ENCODE measurements at places on chromosomes 13 and 19.

DNA sequence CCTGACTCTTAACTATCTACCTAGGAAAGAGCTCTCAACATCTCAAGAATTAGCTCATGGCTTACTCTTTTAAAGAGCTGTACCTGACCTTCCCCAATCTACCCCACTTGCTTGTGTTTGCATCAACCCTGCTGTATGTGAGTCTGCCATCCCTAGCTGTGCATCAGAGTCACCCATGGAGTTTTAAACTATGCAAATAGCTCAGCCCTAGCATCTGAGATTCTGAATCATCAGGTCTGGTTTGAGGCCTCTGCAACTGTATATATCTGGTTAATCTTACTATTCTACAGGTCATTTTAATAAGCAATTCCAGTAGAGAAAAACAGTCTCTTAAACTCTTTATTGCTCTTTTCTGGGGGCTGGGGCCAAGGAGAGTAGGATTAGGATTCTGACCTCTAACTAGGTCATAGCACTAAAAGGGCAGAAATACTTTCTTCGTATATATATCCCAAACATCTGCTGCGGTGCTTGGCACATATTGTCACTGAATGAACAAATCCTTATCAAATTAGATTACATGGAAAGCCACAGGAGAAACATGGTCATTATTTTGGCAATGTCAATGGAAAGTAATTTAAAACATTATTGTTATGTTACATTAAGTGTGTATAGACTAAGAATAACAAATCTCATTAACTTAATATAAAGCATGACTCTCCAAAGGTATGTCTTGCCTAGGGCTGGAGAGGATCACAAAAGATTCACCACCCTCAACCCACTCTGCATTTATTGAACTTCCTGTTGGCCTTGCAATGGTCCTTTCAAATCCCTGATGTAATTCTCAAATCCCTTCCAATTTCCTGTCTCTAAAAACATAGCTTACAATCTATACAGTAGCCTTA lies 232.2 kb downstream of the DACH1 start:
- DNase-seq: no peak

GRCh38 chr13:94009701-94010100 lies 469.8 kb downstream of the DCT start:
- DNase-seq: no peak

DNA sequence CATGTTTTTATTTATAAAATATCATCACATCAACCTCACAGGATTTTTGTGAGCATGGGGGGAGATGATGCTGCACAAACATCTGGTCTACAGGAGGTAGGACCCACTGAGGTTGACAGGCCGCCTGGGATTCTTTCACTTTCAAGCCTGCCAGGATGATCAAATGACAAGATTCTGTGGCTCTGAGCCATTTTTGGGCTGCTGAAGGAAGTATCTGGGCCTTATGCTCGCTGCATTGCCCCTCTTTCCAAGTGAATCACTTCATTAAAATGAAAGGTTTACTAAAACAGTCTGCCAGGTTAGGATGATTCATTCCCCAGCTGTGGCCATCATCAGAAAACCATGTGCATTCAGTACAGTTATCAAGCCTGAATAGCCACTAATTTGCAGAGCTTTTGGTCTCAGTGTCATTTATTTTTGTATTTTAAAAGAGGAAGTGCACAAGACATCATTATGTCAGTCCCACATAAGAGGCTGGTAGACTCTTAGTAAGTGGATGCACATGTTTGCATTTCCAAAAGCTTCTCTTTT lies 34.4 kb downstream of the STARD13 start:
- DNase-seq: no peak

DNA sequence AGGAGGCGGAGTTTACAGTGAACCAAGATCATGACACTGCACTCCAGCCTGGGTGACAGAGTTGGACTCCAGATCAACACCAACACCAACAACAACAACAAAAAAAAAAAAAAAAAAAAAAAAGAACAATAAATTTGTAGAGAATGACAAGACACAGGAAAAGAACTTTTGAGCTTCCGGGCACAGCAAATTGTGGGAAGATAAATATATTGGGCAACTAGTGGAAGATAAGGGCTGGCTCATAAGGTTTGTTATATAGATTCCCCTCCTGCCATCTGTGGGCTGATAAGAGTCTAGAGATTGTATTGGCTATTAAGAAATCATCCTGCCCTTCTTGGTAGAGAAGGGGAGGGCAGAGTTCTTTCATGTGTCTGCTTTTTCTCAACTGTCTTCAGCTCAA lies 33.1 kb upstream of the CYP2S1 start:
- no peak for DNase-seq

- DNase-seq: no peak
These were observed 351.1 kb downstream of the DCT start for GRCh38 chr13:94128430-94128829.

DNA sequence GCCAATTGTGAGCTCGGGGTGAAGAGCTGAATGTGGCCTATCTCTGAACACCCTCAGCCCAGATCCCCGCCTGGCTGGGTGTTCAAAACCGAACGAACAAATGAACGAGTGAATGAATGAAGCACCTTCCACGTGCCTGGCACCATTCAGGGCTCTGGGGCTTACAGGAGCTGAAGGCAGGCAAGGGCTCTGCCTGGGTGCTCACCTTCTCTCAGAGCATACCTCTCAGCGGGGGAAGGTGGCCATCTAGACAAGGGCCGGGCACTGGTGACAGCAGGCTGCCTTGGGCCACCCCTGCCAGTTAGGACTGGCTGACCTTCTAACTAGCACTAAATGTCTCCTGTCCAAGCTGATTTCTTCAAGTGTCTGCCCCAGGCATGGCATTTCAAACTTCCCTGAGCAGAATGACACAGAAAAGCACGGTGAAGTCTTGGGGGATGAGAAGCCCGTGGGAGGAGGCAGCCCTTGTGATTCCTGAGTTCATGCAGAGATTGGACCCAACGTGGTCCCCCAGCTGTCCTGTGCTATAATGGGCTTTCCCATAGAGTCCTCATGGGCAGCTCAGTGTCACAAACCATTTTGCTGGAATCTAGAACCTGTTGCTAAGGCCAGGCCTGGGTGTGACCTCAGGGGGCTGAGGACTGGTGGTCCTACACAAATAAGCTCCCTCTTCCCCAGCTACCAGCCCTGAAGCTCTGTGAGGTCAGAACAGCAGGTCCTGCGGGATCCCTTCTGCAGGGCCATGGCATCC lies 27.9 kb upstream of the VSTM2B start:
- DNase-seq: no peak

DNA sequence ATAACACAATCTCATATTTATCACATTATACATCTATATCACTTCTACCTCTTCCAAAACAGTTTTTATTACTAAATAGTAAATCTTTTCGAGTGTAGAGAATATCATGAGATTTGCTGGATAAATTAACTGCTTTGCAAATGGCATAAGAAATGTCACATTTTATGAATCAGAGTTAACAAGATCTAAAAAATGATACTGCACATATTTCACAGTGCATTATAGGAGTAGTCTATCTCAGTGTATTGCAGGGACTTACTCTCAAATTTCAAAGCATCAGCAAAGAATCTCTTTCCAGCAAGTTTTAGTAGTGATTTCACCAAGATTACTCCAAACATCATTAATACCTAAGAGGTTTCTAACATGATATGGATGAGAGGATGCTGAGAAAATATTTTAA lies 687.1 kb upstream of the SLITRK1 start:
- DNase-seq: no peak

DNA sequence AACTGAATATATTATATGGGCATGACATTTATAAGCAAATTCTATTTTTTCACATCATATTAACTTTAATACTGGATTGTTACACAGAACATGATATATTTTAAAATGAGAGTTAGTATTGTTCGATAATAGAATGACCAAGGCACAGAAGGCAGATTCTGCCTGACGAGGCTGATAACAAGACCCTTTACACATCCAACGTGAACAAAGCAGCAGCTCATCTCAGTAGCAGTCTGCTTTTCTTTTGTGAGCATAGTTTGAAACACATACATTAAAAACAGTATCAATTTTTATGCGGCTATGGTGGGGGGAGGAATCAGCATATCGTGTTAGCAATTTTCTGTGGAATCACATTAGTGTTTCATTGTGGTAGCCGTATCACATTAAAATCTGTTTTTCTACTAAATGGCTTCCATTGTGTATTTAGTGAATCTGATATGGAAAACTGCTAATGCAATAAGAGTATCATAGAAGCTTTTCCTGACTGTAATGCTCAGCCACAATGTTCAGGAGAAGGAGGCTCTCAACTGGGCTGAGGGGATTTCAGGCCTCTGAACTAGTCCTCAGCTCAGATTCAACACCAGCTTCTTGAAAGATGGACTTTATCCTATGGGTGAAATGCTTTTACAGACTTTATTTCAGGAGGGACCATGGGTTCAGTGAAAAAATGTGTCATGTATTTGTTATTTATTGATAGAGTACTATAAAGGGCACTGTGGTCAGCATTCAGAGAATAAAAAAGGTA lies 4.0 kb downstream of the SMAD9 start:
- no peak for DNase-seq

GRCh38 chr13:57470491-57470890 lies 161.1 kb upstream of the PCDH17 start:
- DNase-seq: no peak

GRCh38 chr19:49333418-49333805 lies 1.8 kb upstream of the CD37 start:
- no peak for DNase-seq

GRCh38 chr19:3346677-3347353 lies 19.6 kb upstream of the NFIC start:
- no peak for DNase-seq

- DNase-seq: no peak
These were observed 295.0 kb downstream of the GPC5 start for GRCh38 chr13:91693466-91693865.

DNA sequence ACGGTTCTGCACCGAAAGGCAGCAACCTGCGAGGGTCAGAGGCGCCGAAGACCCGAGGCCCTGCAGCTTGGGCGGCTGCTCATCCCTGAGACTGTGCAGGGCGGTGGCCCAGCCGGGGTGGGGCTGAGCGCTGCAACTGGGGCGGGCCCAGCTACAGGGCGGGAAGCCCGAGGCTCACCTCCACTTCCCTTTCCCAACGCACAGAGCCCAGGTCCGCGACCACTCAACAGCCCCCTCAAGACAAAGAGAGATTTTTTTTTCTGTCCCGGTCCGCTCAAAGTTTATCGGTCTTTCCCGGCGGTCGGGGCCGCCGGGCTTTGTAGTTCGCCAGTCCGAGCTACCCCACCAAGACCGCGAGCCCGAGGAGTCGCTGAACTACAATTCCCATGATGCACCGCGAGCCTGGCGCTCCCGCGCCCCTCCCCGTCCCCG lies 573 bp downstream of the KATNAL1 start:
- peak; percentile 94 for DNase-seq

- DNase-seq: no peak
These were observed 2447.7 kb downstream of the PCDH9 start for GRCh38 chr13:64782466-64782865.

DNA sequence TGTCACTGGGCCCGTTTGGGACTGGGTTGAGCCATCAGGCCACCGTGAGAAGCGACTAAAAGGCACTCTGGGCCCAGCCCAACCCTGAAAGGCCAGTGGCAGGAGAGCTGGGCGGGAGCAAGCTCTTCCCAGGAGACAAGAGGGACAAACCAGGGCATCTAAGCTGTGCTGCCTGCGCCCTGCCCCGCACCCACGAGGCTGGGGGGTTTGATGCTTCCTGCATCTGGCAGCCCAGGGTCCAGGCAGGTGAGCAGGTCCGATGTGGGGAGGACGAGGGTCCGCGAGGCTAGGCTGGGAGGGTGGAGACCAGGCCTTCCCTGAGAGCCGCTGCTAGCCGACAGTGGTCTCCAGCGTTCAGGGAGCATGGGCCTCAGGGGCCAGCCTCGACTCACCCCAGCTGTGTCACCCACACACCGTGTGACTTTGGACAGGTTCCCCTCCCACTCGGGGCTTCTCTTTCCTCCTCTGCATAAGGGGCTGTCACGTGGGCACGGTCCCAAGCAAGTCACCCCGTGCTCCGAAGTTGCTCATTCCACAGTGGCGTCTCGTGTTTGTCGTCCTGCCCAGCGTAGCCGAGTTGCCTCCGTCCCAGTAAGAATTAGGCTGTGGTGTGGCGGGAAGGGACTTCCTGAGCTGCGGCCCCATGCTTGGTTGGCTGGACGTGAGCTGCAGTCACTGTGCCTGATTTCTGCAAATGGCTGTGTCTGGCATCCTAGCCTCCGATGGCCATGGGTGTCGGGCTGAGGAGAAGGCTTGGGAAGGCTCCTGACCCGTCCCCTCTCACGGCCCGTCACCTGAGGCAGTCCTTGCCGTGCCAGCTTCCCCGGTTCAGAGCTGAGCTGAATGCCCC lies 15.8 kb downstream of the PLIN4 start:
- no peak for DNase-seq

DNA sequence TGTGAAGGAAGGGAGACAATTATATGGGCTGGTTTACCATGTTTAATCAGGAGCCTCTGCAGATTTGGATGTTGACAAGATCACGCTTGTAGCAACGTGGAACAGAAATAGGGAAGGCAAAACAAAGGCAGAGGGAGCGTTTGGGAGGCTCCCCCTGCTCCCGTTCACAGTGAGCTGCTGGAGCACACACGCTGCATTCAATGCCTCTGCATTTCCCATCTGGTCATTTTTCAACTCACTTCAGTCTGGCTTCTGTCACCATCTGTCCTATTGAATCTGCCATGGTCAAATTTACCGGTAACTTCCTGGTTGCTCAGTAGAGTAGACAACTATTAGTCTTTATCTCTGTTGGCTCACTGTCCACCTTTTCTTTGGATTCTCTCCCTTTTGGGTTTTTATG lies 91.0 kb downstream of the NHLRC3 start:
- no peak for DNase-seq

GRCh38 chr19:44807652-44808462 lies 1.0 kb upstream of the BCAM start:
- DNase-seq: no peak

- DNase-seq: no peak
These were observed 8.9 kb downstream of the PIP5K1C start for GRCh38 chr19:3691372-3691716.

GRCh38 chr13:67023130-67023876 lies 206.8 kb downstream of the PCDH9 start:
- peak; percentile 79 for DNase-seq

GRCh38 chr19:17719730-17720400 lies 585 bp downstream of the MAP1S start:
- DNase-seq: peak; percentile 31

DNA sequence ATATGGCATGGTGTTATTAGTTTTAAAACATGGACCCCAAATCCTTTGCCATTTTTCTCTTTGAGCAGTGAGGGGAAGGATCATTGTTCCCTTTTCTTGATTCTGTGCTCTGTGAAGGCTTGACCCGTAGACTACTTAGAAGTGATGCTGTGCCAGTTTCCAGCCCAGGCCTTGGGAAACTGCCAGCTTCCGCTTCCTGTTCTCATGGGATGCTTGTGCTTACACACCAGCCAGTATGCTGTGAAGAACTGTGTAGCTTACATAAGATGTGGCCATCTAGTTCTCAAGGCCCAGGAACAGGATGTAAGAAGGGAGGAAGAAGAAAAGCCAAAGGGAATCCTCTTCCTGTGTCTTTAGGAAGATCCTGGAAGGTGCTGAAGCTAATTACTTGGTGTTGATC lies 180.9 kb downstream of the PCCA start:
- DNase-seq: no peak

DNA sequence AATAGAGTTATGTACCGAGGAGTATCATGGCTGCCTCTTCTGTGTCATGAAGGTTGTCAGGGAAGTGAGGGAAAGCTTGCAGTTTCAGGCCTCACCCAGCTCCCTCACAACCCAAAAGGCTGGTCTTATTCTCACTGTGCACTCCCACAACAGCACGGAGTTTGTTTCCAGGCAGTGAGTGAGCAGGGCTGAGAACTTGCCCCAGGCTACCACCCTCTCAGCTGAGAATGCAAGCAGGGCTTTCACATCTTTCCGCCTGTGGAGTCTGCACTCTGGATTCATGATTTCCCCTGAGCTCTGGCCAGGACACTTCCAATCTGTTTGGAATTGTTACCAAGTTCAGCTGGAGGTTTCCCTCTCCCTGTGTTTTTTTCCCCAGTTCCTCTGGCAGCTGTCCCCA lies 2284.7 kb upstream of the PCDH20 start:
- DNase-seq: no peak
